Amygdala (tissue), 56 donors: ENCODE measurements at places on chromosomes 4 and X.

DNA sequence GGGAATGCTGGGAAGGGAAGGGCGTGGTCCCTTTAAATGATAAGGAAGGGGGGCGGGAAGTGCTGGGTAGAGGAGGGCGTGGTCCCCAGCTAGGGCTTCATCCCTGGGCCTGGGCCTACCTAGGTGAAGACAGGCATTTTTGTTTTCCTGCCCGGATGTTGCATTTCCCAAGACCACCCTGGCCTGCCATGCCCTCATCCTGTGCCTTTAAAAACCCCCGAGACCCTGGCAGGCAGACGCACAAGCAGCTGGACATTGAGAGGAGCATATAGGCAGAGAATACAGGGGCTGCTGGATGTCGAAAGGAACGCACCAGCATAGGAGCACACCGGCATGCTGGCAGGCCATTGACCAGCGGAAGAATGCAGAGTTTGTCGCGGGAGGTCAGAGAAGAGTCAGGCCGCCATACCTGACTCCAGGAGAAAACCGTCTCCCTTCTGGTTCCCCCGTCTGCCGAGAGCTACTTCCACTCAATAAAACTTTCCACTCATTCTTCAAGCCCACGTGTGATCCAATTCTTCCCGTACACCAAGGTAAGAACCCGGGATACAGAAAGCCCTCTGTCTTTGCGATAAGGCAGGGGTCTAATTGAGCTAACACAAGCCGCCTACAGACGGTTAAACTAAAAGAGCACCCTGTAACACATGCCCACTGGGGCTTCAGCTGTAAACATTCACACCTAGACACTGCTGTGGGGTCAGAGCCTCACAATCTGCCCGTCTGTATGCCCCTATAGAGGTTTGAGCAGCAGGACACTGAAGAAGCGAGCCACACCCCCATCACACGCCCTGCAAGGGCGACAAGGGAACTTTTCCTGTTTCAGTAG, 2.9 kb upstream of the AGA start:
- no peak for DNase-seq

DNA sequence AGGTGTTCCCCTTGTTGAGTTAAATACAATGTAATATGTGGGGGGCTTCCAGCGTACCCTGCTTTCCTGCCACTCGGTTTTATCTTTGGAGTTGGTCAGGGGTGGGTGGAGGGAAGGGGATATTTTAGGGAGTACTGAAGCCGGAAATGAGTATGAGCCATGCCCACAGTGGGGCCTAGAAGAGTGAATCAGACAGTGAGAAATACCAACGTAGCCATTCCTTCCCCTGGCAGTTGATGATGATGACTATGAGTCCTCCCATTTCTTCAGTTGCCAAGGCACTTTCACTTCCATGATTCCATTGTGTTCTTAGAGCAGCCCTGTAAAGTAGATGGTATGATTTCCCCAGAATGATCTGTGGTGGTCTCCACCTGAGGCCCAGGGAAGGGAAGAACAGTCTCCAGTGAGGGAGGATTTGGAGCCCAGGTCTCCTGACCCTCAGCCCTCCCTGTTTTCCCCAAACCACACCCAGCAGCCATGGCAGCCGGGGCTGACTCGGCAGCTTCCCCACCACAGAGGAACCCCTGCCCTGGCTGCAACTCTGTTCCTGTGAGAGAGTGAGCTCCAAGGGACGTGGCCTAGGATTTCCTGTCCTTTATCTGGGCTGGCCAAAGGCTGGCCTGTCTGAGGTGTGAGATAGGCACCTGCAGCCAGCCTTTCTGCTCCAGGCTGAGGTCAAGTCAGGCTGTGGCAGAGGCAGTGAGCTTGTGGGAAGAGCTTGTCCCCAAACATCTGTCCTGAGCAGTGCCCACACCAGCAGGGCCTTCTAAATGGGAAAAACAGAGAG, 52.7 kb downstream of the STARD8 start:
- no peak for DNase-seq

DNA sequence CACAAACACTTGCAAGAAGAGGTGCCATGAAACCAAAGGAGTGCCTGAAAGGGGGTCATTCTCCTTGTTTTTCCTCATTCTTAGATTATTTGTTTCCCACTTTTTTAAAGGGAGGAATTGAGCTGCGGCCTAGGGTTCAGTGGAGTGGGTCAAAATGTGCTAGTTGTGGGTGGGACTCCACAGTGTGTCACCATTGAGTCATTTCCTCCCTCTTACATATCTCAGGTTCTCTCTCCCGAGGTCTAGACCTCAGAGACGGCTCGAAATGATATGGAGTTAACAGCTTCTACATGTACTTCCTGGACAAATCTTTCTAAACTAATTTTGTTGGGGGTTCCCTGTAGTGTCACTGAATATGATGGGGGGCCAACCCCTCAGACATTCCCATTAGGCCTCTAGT, 328.4 kb upstream of the SPANXN1 start:
- no peak for DNase-seq

GRCh38 chr4:182221987-182222386, 21.2 kb upstream of the TENM3 start:
- no peak for DNase-seq

GRCh38 chr4:85905761-85906160, 430.8 kb downstream of the ARHGAP24 start:
- DNase-seq, result no peak

GRCh38 chr4:114082348-114082747, 102.9 kb upstream of the ARSJ start:
- DNase-seq, result no peak

DNA sequence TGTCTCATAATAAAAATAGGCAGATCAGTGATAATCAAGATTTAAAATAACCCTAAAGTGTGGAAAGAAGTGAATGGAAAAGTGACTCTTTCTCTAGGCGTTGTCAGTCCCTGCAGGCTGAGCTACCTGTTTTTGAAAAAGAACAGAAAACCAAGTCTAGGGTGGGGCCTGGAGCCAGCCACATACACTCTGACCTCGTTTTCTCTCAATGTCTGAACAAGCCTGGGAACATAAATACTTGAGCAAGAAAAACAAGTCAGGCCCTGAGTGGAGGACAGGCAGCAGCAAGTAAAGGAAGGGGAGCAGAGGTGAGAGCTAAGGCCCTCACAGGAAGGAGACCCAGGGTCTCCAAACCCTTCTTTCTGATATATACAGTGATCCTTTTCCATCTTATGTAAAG, 91.7 kb upstream of the HPF1 start:
- DNase-seq, result no peak

DNA sequence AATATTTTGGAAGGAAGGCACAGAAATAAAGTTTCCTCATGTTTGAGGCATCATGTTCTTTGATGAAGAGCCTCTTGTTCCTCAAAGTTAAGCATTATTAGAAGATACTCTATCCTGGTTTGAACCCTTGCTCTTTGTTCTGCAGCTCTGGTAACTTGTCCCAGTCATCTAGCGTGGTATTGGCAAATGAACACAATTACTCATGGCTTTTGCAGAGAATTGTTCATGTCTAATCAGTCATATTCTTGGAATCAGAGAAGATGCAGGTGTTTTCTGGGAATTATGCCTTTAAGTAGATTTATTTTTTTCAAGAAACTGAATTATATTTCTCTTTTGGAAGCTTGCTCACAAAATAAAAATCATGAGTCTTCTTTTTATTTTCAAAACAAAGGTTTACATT, 52.9 kb upstream of the HPGDS start:
- DNase-seq, result no peak

GRCh38 chrX:45172890-45173289, 27.8 kb downstream of the DIPK2B start:
- no peak for DNase-seq

DNA sequence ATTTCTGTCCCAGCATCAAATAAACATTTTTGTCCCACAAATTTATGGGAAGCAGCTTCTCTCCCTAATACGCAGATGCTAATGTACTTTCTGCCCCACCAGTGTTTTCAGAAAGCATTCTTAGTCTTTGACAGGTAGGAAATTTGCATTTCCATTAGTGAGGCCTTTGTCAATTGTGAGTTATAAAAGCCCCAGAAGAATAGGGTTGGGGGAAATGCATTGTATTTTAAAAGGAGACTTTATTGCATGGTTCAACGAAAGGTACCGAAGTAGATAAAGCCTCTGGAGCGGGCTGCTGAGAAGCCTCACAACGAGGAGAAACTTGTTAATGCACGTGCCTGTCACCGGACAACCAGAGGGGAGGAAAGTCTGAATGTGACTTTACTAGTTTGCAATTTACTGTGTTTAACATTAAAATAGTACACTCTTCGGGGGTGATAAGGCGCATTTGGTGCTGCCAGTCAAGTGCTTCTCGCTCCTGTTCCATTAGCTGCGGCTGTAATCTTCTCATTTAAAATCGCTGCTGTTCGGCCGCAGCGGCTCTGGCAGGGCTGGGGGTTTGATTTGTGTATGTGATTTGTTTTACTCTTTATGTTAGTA, 63.4 kb downstream of the DCTD start:
- DNase-seq, result no peak

DNA sequence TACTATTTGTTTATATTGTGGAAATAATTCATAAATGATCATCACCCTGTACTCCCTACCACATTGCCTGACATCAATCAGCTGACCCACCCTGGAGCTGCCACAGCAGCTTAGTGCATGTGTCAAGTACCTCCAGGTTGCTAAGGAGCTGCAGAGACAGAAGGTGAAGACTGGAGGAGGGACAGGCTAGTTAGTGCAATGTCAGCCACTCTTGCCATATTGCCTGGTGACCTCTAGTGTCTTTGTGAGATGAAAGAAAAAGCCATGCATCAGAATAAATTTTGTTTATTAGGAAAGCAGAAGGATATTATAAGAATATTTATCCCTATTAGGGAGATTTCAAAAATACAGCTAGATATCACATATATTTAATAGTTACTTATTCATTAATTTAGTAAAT, 243.9 kb upstream of the FAT4 start:
- DNase-seq, result no peak

DNA sequence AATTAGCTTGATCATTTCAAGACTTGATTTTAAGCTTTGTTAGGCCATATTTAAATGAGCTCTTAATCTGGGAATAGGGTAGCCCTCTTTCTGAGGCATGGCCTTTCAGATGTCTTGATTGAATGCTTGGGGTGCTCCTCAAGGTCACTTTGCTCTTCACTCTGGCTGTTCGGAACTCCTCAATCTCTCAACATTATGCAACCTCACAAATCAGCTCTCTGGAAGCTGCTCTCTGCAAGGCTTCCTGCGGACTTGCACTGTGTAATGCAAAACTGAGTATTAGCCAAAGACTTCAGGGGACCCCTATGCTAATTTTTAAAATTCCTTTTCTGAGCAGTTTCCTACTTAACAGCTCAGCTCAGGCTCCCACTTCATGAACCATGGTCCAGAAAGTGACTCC, 398.3 kb downstream of the PRDM5 start:
- DNase-seq, result no peak

DNA sequence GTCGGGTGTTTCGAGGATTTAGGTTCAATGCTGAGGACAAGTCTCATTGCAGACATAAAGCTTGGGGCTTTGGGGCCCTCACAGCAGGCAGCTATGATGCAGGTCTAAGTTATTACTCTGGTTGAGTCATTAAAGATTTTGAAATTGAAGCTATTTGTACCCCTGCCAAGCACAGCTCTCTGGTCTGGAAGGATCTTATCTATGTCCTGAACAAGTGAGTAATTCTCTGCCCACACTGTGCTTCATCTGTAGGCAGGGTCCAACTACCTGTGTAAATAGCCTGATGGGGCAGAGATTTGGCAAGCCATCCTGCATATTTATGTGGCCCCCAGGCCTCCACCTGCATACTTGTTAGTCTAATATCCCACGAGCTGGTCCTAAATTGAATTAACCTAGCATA, 41.4 kb upstream of the MAGEA4 start:
- DNase-seq, result no peak

GRCh38 chr4:109432696-109433095, 919 bp upstream of the SEC24B start:
- DNase-seq, result no peak

GRCh38 chrX:52574416-52575275, 57.8 kb upstream of the XAGE1B start:
- no peak for DNase-seq

DNA sequence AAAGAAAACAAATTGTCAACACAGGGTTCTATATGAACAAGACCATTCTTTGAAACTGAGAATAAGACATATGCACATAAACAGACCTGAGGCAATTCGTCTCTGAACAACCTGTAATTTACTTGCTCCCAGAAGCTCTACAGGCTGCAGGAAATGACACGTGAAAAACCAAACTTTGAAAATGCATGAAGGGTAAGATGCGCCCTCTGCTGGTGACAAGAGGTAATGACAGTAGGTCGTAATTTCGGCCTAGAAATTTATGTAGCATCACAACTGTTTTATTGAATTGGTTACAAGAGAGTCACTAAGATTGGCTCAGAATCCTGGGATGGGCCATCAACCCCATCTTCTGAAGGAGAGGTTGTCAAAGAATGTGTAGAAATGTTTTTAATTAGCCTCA, 276.5 kb downstream of the PPP4R3C start:
- DNase-seq, result no peak

GRCh38 chr4:183760326-183760725, 101.2 kb downstream of the TRAPPC11 start:
- no peak for DNase-seq

GRCh38 chr4:1236103-1236641, 12.8 kb downstream of the CTBP1 start:
- DNase-seq, result no peak

DNA sequence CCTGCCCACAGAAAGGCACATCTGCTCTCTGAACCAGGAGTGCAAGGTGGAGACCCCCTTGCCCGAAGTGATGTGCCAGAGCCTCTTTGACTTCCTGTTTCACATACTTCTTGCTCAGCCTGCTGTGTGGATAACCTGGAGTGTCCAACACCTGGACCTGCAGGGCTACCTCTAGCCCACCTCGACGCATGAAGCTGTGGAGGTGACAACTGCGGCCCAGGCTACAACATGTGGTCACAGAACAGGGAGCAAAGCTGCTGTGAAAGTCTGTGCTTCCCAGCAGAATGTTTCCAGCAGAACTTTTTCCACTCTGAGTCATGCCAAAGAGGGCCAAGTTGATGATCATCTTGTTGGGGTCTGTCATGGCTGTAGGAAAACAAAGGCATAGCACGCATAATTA, 1.5 kb downstream of the GIMD1 start:
- no peak for DNase-seq

DNA sequence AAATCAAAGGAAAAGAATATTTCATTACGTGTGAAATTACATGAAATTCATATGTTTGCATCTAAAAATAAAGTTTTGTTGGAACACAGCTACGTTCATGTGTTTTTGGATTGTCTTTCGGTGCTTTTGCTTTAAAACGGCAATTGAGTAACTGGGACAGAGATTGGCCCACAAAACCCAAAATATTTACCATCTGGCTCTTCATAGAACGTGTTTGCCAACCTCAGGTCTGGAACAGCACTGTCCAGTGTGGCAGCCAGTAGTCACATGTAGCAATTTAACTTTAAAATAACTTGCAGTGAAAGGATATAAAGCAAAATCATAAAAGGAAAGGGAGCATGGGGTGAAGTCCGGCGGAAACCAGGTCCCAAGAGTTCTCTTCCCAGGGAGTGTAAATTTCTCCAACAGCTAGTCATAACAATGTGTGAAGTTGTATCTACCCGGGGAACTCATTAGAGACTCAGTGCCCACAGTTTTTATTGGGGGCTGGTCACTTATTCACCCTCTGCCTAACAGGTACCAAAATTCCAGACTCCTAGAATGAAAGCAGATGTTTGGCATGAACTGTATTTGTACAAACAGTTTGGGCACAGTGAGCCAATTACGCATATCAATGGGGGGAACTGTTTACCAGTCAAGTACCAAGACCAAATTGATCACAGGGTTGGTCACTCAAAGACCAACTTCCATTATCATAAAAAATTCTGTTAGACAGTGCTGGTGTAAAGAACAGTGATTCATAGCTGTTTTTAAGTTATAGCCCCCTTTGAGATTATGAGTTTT, 10.3 kb downstream of the OCIAD1 start:
- DNase-seq, result no peak

- DNase-seq, result no peak
These were observed 53.6 kb downstream of the PCDH19 start for GRCh38 chrX:100356351-100356896.

- no peak for DNase-seq
These were observed 350.8 kb upstream of the KLF3 start for GRCh38 chr4:38313175-38313574.
